ENCODE measurements at places on chromosomes 6 and 20.

DNA sequence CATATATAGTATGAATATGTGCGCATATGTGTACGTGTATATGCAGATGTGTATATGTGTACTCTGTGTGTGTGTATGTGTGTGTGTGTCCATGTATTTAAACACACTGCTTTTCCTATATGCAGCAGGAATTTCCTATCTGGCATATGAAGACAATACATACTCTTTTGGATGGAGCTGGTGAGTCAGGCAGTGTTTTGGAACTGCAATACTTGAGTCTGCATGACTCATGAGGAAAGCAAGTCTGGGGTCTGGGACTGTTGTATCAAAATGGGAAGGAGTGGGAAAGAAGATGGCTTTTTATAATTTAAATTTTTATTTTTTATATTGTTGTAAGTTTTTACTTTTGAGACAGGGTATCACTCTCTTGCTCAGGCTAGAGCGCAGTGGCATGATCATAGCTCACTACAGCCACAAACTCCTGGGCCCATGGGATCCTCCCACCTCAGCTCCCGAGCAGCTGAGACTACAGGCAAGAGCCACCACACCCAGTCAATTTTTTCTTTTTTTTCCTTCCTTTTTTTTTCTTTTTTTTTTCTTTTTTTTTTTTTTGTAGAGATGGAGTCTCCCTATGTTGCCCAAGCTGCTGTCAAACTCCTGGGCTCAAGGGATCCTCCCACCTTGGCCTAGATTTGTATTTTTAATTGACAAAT, 72.2 kb downstream of the ATXN1 start:
- no peak for DNase-seq

- no peak for DNase-seq
Measured at GRCh38 chr6:69790629-69791028, 6.2 kb downstream of the LMBRD1 start.

DNA sequence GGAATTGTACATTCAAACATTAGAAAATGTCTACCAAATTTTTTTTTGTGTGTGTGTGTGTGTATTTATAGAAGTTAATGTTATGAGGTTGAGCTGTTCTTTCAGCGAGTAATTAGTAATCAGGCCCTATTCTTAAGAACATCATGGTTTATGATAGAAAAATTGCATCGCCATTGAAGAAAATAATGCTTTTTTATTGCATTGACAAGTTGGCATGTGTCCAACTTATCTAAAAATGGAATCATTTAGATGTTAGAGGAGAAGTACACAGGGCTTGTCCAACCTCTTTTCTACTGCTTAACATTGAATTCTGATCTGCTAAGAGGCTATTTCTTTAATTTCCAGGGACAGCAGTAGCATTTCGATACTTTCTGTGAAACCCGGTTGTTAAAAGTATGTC, 61.6 kb upstream of the ADGRG6 start:
- no peak for DNase-seq

GRCh38 chr6:133430530-133430929, 189.4 kb downstream of the EYA4 start:
- no peak for DNase-seq

DNA sequence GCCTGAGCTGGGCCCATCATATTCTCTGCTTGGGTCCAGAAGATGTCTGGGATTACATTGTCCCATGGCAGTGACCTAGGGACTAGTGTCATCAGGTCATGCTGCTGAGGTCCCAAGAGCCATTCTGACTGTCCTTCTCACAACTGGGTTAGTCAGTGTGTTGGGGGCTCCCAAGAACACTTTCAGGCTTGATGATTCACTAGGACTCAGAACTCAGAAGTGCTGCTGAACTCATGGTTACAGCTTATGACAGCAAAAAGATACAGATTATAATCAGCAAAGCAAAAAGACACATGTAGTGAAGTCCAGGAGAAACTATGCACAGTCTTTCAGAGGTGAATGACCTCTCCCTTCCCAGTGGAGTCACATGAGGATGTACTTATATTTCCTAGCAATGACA, 107.8 kb downstream of the SYNE1 start:
- no peak for DNase-seq

DNA sequence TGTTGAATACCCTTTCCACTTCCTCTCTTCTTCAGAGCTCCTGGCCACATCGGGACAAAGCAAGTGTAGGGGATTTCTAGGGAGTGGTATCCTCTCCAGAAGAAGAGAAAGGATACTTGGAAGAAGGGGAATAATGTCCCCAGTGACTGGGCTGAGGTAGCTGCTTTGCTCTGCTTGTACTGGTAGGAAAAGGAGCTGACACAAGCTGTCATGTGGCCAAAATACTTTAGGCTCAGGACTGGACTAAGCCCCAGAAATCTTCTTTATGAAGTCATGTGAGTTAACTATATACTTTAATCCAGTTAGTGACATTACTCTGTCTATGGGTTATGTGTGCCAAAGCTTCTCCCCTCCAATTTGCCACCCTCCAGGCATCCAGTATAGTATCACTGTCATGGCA, 40.5 kb downstream of the AKIRIN2 start:
- DNase-seq, result no peak

- no peak for DNase-seq
Measured at GRCh38 chr6:43125555-43125954, 45.5 kb upstream of the SRF start.

DNA sequence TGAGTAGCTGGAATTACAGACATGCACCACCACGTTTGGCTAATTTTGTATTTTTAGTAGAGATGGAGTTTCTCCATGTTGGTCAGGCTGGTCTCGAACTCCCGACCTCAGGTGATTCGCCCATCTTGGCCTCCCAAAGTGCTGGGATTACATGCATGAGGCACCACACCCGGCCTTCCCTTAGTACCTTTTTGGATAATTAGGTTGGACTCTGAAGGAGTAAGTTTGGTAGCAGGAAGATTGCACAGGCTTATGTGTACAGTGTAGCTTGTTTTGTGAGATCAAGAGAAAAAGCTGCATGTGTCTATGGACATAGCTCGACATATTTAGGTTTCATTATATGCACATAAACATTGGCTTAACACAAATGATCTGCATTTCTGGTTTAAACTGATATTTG, 116.8 kb downstream of the NCOA3 start:
- no peak for DNase-seq

- DNase-seq, result no peak
Measured at GRCh38 chr20:48858075-48858790, 30.4 kb upstream of the PREX1 start.

- no peak for DNase-seq
Measured at GRCh38 chr6:109672175-109672574, 18.8 kb downstream of the AK9 start.

- DNase-seq, result no peak
Measured at GRCh38 chr6:10425975-10426780, 11.3 kb upstream of the TFAP2A start.

DNA sequence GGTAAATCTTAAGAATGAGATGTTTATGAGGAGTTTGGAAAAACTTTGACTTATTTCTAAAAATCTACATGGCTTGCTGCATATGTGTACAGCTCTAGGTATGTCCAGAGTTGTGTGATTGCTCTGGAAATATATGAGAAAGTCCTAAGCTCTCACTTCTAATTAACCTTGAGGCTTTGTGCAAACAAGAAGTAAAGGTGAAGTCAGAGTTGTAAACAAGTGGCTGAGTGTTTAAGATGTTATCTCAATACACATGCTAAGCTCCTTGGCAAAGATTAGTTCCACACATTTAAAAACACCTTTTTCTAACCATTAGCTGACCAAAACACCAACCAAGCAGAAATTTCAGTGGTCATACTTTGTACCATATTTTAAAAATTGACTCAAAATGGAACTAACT, 684.2 kb downstream of the HTR1B start:
- no peak for DNase-seq

DNA sequence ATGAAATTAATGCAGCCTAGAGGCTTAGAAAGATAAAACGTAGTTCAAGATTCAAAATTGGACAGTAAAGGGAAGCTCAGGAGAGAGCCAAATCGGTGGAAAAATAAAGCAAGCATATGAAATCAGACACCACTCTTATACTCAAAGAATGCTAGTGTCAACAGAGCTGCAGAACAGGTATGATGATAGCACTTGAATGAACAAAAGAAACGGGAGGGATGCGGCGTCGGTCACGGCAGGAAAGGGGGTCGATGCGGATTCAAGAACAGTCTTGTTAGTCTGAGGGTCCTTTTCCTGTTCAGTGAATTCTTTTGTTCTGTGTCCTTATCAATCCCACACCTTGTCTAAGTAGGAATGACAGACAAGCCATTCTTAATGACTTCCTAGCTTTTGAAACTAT, 114.4 kb downstream of the FOXC1 start:
- no peak for DNase-seq

GRCh38 chr6:79257381-79258205, 23.1 kb upstream of the HMGN3 start:
- no peak for DNase-seq

- no peak for DNase-seq
Measured at GRCh38 chr20:64149141-64149540, 15.1 kb upstream of the MYT1 start.

GRCh38 chr20:6718662-6719368, 48.7 kb upstream of the BMP2 start:
- DNase-seq, result no peak

GRCh38 chr20:57620274-57620990, at the start of gene ZBP1:
Gene ZBP1, minus strand, starts transcription at chr20:57620426. Its CDS starts 131 bp downstream, at chr20:57620295.
- DNase-seq, result no peak

- DNase-seq, result no peak
Measured at GRCh38 chr20:37473249-37474000, 47.6 kb upstream of the NNAT start.

- DNase-seq, result no peak
Measured at GRCh38 chr20:38152175-38152620, 12.9 kb downstream of the TGM2 start.

GRCh38 chr6:33708516-33709204, 2.8 kb downstream of the UQCC2 start:
- DNase-seq, result peak; percentile 61

DNA sequence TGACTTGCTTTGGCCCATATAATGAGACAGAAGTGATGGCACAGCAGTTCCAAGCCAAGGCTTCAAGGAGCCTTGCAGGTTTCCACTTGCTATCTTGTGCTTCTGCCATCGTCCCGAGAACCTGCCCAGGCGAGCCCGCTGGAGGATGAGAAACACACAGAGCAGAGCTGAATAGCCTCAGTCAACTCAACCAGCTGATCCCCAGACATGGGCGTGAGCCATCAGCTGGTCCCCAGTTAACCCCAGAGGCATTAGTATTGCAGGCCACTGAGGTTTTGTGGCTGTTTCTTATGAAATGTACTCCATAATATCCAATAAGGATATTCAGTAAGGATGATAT, 81.7 kb upstream of the SHLD1 start:
- no peak for DNase-seq

DNA sequence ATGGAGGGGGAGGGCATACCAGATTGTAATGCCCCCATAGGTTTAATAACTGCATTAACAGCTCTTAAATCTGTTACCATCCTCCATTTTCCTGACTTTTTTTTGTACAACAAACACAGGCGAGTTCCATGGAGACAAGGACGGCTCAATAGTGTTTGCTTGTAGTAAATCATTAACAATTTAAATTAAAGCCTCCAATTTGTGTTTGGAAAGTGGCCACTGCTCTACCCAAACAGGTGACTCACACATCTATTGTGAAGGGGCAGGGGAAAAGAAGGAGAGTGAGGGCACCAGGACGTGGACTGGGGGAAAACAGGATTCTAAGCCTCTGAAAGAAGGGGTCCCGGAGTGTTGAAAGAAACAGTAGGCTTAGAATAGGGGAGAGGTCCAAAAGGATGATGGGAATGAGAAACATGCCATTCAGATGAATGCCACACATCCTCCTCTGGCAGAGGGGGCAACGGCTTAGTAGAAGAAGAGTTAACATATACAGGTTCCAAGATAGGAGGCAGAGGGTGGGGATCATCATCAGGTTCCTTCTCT, 6.9 kb downstream of the GLYATL3 start:
- DNase-seq, result no peak

- no peak for DNase-seq
Measured at GRCh38 chr6:159464816-159465215, 228.2 kb downstream of the SOD2 start.

DNA sequence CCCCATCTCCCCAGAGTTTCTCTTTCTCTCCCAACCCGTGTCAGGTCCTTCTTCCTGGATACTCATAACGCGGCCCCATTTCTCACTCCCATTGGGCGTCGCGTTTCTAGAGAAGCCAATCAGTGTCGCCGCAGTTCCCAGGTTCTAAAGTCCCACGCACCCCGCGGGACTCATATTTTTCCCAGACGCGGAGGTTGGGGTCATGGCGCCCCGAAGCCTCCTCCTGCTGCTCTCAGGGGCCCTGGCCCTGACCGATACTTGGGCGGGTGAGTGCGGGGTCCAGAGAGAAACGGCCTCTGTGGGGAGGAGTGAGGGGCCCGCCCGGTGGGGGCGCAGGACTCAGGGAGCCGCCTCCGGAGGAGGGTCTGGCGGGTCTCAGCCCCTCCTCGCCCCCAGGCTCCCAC, at the start of gene HLA-F:
Gene HLA-F (plus strand): TSS at position 173 of the 404 bp plus-strand sequence. CDS start 30 bp downstream, at position 203.
- DNase-seq, result peak; percentile 75

- DNase-seq, result no peak
Measured at GRCh38 chr6:111356551-111356950, 126.5 kb downstream of the REV3L start.
